NCI-H187 treated with DMSO at 0.1 percent for 48 hours (cell line): ENCODE measurements at places on chromosomes 1 and 21.

GRCh38 chr1:7420470-7421100 lies 350.5 kb upstream of the VAMP3 start:
- no peak for DNase-seq

- DNase-seq: no peak
These were observed 13.4 kb downstream of the RAP1GAP start for GRCh38 chr1:21655748-21656147.

DNA sequence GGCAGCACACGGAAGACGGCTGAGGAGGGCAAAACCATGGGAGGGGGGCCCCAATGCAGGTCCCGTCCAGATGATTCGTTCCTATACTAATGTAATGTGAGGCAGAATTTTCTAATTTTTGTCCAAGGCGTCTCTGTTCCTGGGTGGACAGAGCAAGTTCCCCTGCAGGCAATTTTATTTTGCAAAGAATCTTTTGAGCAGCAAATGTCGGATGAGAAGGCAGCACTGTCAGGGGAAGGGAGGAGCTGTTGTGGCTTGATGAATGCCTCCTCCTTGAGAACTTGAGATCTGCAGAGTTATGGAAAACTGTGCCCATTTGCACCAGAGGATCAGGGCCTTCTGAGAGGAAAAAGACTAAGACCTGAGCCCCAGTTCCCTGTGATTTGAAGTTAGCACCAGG lies 17.3 kb downstream of the SLC1A7 start:
- no peak for DNase-seq

GRCh38 chr1:29379443-29380073 lies 143.2 kb downstream of the PTPRU start:
- no peak for DNase-seq

DNA sequence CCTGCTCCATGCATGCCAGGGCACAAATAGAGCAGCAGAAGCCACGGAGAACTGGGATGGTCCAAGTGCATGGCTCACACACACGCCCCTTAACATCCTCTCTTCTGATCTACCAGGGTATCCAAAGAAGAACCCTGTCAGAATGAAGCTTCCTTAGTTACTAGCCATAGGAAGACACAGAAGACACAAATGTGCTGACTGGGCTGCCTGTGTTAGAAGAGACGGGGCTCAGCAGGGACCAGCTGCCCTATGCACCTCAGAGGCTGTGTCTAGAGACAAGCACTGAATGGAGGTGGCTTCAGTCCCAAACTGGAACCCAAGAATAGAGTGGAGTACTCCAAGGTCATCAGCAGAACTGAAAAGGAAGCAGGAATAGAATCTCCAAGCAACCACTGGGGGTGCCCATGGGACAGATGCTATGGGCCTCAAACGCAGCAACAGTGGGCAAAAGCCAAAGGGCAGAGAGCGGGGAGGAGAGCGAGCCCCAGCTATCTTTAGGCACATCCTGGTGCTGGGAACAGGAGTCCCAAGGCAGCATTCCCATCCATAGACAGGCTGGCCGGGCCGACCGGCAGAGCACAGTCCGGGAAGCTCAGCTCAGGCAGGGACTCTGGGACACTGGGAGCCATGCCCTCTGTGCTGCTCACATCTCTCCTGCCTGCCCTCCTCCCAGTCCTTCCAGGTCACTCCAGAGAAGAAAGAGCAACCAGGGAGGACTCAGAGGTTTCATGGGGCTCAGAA lies 9.5 kb downstream of the SLC6A9 start:
- DNase-seq: no peak

DNA sequence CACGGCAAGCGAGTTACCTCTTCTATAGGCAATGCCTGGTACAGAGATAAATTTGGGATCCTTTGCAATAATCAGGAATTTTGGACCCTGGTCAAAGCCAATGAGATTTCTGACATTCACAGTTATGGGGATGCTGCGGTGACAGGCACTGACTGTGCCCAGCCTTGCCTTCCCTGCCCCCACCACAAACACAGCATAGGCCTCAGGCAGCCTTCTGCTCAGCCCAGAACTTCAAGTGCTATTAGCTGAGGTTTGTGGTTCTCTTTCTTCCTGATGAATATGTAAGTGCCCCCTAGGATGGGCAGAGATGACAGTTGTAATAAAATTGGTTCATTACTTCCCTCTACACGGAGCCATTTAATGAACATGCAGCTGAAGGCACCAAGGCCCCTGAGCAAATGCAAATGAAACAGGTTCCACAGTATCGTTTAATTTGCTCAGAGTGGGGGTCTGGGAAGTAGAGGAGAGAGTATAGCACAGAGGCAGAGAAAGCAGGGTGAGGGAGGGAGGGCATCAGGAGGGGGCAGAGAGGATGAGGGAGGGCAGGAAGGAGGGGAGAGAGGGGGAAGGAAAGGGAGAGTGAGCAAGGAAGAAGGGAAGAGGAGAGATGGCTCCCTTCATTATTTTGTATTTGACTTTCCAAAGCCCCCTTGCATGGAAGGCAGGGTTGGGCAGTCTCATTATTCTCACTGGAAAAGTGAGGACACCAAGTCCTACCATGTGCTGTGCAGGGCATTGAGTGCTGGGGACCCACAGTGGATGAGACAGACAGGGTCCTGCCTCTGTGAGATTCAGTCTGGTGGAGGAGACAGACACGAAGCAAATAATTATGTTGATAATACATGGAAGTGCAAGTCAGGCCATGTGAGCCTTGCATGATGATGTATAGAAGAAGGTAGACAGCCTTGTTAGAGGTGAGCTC lies 513.0 kb downstream of the PTPRU start:
- DNase-seq: peak; percentile 71

DNA sequence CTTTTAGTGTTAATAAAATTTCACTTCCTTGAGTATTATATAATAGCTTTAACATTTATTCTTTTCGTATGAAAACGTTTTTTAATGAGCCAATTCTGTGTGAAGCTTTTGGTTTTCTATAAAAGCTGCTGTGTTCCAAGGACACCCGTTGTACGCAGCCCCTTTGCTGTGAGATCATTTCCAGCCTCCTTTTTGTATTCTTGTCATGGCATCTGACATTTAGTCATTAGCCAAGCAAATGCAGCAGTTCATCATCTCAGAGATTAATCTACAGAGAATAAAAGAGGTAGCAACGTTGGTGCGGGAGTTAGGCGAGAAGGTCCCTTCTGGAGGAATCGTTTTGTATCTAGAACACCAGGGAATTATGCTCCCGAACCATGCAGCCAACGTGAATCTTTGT lies 1.3 kb upstream of the UMODL1 start:
- no peak for DNase-seq

DNA sequence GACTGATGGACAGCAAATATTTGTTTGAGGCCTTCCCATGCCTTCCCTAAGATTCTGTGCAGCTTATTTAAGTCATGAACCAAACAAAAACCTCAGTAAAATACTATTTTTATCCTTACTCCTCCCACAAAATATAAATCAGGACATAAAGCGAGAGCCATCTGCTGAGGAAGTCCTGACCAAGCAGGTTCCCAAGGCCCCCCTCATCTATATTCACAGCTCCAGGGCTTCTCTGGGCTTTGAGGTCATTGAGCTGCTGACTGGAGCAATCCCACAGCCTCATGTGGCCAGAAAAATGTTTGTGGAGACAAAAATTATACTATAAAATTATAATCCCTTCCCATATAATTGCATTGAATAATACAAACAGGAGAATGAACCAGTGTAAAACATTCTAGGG lies 846.2 kb downstream of the ADGRL2 start:
- DNase-seq: no peak

GRCh38 chr1:161486806-161487741 lies 18.2 kb upstream of the FCGR2A start:
- DNase-seq: peak; percentile 46
